Left lobe of liver (tissue), 2 donors: ENCODE measurements at places on chromosomes 2 and 18. TPM values are rescaled to one million over a fixed set of nuclear protein-coding genes. Genes with fewer than 3 reads are reported as not detected.

GRCh38 chr2:221779614-221780067 is 207.5 kb upstream of the EPHA4 start:
- DNase-seq = no peak

DNA sequence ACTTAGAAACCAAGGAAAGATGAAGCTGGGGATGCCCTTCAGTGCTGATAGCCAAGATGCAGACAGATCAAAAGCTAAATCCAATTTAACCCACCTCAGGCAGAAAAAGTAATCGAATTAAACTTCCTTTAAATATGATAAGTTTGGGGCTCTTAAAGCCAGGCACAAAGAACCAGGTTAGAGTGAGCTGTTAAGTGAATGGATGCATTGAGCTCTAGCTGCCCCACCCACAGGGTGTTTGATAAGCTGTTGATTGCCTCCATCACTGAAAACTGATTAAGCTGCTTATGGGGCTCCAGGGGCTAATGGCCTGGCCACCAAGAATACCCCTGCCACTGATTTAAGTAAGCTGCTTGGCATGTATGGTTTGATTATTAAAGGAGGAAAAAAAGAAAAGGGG is 119.8 kb downstream of the PLEKHM3 start:
- DNase-seq = no peak

GRCh38 chr2:163471947-163472346 is 263.9 kb downstream of the FIGN start:
- no peak for DNase-seq

DNA sequence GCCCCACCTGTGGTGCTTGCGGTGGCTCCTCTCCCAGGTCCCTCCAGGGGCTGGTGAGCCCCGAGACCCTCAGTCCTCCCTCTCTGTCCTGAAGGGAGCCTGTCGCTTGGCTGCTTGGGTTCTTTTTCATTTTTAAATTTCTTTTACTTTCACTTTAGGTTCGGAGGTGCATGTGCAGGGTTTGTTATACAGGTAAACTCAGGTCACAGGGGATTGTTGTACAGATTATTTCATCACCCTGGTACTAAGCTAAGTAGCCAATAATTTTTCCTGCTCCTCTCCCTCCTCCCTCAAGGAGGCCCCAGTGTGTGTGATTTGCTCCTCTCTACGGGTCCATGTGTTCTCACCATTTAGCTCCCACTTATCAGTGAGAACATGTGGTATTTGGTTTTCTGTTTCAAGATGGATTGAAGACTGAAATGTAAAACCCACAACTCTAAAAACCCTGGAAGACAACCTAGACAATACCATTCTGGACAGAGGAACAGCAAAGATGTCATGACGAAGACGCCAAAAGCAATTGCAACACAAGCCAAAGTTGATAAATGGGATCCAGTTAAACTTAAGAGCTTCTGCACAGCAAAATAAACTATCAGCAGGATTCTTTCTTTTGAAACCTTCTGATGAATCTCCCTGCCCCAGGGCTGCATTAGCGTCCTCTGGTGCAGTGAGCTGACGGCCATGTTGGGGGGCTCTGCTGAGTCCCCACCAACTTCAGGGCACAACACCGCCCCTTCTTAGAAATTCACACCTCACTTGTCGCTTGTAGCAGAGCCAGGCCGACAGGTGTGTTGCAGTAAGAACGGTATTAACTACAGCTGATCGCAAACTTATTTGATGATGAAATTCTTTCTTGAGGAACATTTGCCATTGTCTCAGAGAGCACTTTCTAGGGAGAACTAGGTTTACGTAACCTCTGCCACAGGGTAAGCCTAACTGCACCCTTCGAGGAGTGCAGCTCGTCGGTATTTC is 135.3 kb downstream of the ZNF236 start:
- DNase-seq = no peak

DNA sequence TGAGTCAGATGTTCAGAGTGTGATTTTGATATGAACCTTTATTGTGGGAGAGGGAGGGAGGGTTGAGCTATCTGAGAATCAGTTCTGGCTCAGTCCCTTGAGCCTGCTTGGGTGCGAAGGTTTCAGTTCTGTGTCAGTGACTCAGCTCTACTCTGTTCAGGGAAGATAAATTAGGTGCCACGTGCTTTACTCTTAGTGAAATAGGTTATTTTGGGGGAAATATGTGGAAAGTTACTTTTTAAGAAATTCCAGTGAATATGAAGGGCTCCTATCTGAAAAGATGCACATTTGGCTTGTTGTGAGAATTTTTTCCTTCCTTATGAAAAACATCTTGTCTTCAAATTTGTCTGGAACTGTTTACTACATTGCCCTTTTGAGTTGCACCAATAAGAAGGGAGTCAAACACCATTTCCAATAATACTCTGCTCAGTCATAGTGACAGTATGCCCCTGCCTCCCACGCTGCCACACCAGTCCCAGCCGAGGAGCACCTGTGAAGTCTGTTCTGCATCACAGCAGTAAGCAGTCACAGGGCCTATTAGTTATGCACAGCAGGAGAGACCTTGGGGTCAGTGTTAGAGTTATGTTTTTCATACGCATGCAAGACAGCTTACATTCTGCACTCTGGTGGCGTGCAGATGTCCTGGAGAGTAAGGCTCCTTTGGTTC is 32.8 kb upstream of the DNAH7 start:
- DNase-seq = no peak

The WDR7 gene
- 15.4 TPM for total RNA-seq

The SERTAD2 gene
- total RNA-seq = 13.8 TPM

DNA sequence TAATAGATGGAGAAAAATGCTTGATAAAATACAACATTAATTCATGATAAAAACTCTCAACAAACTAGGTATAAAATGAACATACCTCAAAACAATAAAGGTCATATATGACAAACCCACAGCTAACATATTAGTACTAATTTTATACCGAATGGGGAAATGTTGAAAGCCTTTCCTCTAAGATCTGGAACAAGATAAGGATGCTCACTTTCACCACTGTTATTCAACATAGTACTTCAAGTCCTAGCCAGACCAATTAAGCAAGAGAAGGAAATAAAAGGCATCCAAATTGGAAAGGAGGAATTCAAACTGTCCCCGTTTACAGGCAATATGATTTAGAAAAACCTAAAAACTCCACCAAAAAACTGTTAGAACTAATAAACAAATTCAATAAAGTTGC is 61.5 kb upstream of the CTIF start:
- DNase-seq = no peak

DNA sequence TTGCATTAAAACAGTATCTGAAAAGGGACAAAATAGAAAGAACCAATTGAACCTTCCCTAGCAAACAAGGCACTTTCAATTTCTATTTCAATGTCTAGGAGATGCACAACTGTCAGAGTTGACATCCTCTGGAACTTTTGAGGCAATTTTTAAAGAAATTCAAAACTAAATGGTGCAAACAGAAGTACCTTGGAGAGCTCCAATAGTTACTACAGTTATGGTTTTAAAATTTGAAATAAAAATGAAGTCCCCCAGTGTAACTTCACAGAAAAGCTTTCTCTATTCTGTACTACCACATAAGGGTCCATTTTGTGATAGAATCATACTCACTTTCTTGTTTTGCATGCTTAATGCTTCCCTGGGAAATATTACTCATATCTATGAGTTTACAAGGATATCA is 162.1 kb downstream of the KCNH7 start:
- no peak for DNase-seq

DNA sequence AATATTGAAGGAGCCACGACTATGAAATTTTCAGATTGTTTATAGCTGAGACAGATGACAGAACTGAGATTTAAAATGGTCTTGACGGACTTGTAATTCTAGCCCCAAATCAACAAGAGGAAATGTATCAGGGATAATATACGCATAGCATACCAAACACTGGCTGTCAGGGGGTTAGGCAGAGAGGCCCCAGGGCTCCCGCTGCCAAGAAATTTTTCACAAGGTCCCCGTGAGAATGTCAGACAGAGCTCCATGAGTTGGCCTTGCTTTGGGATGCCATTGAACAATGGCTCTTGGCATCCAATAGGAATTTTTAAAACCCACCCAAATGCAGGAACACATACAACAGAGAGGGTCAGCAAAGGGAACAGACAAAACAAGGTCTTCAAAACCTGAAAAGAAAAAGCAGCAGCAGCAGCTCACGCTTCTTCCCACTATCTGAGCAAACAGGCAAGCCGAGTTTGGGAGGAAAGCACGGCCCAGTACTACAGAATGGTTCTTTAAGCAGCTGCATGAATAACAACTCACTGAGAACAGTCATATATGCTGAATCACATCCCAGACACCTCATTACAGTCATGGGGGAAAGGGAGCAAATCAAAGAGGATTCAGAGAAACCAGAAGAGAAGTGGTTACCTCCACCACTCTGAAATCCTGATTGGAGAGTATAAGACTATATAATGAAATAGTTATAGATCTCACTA is 445.6 kb downstream of the RND3 start:
- DNase-seq = no peak

The PRR30 gene
- total RNA-seq = not detected

DNA sequence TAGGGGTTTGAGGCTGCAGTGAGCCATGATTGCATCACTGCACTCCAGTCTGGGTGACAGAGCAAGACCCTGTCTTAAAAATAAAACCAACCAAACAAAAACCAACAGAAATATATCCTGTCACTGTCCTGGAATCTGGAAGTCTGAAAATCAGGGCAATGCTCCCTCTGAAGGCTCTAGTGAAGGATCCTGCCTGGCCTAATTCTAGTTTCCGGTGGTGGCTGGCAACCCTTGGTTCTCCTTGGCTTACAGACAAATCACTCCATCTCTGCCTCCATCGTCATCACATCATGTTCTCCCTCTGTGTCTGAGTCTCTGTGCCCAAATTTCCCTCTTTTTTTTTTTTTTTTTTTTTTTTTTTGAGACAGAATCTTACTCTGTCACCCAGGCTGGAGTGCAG is 15.9 kb upstream of the VPS4B start:
- no peak for DNase-seq

GRCh38 chr2:177478029-177478428 is 85.5 kb downstream of the AGPS start:
- no peak for DNase-seq

GRCh38 chr2:52724585-52724984 is 1043.0 kb upstream of the CHAC2 start:
- DNase-seq = no peak

- DNase-seq = no peak
Measured at GRCh38 chr2:104897515-104898184, 43.7 kb downstream of the POU3F3 start.

GRCh38 chr2:96185516-96185915 is 23.1 kb downstream of the STARD7 start:
- no peak for DNase-seq

The HOXD1 gene
- not detected for total RNA-seq

DNA sequence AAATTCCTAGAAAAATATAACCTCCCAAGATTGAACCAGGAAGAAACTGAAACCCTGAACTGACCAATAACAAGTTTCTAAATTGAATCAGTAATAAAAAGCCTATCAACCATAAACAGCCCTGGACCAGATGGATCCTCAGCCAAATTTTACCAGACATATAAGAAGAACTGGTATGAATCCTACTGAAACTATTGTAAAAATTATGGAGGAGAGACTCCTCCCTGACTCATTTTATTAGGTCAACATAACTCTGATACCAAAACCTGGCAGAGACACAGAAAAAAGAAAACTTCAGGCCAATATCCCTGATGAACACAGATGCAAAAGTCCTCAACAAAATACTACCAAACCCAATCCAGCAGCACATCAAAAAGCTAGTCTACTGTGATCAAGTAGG is 11.3 kb downstream of the NT5C1B start:
- DNase-seq = no peak

- DNase-seq = no peak
Measured at GRCh38 chr18:36905571-36905970, 76.6 kb downstream of the KIAA1328 start.

GRCh38 chr18:48672671-48673340 is 134.0 kb downstream of the CTIF start:
- DNase-seq = no peak

DNA sequence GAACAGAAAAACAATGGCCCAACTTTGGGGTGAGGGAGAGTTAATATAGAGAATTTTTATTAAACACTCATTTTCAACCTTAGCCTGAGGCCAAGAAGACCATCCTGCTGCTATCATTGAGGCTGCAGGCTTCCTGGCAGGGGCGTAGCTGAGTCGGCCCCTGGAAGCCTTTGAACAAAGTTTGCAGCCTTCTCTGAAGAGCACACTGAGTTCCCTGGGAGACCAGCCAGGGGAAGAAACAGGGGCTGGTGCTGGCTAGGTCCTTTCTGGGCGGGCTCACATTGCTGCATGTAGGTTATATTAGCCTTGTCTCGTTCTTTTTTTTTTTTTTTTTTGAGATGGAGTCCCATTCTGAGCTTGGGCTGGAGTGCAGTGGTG is 126.8 kb upstream of the HS6ST1 start:
- DNase-seq = peak; percentile 24

DNA sequence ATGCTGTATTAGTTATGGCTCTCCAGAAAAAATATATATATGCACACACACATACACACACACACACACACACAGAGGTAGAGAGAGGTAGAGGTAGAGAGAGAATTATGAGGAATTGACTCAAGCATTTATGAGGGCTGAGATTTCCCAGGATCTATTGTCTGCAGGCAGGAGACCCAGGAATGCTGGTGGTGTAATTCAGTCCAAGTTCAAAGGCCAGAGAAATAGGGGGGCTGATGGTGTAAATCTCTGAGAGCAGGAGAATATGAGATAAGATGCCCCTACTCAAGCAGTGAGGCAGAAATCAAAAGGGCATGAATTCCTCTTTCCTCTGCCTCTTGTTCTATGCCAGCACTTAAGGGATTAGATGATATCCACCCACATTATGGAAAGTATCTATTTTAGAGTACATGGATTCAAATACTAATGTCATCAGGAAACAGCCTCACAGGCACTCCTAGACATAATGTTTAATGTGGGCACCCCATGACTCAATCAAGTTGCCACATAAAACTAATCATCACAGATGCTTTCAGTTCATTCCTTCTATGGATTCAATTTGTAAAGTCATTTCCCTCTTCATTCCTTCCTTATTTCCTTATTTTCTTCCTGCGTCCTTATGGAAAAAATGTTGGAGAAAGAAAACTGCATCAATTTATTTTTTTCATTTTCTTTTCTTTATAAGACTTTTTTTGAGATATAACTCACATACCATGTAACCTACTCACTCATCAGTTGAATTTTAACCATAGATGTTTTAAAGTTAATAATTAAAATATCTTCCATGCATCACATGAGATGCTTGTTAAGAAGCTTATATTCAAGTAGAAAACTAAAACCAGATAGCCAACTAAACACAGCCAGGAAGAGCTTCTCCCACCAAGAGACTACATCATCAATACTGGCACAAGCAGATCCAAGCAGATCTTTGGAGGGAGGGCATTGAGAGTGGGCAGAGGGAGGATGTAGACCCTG is 406.2 kb downstream of the MBD2 start:
- no peak for DNase-seq

GRCh38 chr18:67305466-67305865 is 211.1 kb downstream of the DSEL start:
- no peak for DNase-seq

The EIF2AK3 gene
- 11.8 TPM for total RNA-seq
